ENCODE measurements at places on chromosomes 2 and 18.

GRCh38 chr18:48949050-48949605 lies 1.6 kb downstream of the SMAD7 start:
- no peak for DNase-seq

DNA sequence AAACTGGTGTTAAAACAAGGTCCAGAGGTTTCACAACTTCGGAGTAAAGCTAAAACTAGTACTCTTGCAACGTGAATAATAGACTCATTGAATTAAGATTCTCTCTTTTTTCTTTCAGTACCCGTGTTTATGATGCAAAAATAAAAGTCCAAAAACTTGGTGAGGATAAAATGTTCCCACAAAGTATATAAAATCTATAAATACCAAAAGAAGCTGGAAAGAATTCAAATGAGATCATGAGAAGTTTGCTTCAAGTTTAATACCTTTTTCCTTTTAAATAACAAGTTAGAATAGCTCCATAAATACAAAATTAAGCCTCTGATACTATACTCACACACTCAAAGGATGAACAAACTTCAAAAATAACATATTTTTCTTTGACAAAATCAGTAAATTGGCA lies 34.0 kb downstream of the METTL4 start:
- no peak for DNase-seq

DNA sequence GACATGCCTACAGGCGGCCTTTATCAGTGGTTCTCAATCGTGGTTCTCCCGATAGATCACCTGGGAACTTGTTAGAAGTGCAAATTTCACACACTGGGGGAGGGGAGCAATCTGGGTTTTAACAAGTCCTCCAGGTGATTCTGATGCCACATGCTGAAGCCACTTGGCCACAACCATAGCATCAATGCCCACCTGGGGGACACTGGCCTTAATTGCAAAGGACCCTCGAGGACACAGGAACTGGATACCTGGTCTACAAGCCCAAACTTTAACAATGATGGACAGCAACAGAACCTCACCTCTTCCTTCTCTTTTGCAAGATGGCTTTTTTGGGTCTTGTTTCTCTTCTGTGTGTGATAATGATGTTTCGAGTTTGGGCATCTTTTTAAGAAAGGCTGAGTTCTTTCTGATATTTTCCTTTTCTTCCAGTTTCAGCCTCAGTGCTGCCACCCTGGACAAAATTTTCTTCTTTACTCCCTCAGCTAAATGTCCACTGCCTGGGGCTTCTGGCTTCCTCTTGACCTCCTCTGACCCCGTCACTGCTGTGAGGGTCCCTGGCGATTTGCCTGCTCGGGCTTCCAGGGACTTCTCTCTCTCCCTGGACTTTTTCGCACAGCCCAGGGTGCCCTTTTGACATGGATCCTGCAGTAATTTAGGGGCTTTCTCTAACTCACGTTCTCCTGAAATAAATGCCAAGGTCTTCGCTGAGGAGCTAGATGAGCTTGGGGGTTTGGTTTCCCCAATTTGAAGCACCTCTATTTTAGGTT lies 94.2 kb downstream of the ALPK2 start:
- DNase-seq = no peak

GRCh38 chr18:63890237-63890949 lies 2.9 kb downstream of the SERPINB2 start:
- no peak for DNase-seq

DNA sequence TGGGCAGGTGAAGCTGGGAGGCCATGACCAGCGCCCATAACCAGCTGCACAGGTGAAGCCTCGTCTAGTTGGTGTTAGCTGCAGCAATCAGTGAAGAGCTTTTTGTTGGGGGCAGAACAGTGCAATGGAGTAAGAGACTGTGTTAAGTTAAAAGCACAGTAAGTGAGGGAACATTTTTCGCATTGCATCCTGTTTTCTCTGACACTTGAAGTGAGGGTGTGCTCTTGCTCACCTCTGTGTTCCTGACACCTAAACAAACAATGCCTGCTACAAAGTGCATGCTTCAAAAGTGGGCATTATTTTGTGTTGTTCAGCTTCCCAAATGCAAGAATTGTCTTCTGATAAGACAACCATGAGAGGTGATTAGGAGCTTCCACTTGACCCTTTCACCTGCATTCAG lies 324.0 kb upstream of the ACVR2A start:
- no peak for DNase-seq

GRCh38 chr18:33184175-33184574 lies 256.3 kb downstream of the CCDC178 start:
- no peak for DNase-seq

DNA sequence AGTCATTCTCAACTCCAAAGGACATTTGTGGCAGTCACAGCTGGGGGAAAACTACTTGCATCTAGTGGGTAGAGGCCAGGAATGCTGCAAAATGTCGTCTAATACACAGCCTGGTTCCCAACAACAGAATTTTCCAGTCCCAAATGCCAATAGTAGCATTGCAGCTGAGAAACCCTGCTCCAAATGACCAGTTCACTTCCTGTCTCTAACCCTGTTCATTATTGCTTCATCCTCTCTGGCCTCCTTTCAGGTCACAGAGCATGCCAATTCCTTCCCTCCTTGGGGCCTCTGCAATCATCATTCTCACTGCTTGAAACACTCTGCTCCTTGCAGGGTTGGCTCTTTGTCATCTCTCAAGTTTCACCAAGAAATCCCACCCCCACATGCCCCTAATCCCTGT lies 139.1 kb downstream of the IRS1 start:
- DNase-seq = no peak

DNA sequence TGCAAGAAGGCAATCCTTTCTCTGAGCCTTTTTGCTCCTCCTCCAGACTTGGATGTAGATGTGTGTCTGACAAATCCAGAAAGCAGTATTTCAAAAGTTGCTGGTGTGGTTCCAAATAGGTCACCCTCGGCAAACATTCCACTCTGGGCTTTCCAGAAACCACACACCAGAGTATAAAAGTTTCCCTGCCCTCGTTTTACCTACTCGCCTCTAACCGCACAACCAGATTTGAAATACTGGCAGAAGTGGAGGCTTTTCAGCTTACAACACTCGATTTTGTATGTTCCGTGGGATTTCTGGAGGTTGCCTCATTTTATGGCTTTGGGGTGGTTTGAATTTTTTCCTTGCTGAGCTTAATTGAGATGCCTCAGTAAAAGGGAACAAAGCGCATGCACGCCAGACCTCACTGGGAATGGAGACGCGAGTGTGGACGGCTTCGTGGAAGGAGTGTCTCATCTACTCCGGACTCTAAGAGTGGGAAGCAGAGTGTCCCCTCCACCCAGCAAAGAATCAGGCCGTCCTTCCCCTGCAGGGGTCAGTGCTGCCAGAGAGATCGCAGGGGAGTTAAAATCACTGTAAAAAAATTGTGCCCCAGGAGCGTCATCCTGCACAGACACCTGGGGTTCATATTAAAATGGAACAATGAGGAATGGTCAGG lies 44.0 kb upstream of the RPL31 start:
- DNase-seq = no peak

- DNase-seq = no peak
Observed at GRCh38 chr2:236036045-236036444, 132.1 kb downstream of the GBX2 start.

- no peak for DNase-seq
Observed at GRCh38 chr2:8328217-8328616, 353.6 kb upstream of the ID2 start.

DNA sequence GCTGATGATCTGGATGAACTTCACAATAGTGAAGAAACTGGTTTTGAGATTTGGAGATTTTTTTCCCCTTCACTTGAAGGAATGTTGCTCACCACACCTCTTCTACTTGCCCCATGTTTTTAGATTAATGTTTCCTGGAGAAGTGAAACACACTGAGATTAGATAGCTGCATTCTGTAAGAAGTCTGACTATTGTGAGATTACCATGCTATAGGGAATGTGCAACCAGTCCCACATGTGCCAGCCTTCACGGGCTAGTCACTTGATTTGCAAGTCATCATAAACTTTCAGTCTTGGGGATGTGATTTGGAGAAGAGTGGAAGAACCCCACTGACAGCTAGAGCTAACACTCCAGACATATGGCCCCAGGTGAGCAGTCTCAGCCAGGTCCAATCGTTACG lies 7.4 kb upstream of the CCNYL1 start:
- DNase-seq = no peak

DNA sequence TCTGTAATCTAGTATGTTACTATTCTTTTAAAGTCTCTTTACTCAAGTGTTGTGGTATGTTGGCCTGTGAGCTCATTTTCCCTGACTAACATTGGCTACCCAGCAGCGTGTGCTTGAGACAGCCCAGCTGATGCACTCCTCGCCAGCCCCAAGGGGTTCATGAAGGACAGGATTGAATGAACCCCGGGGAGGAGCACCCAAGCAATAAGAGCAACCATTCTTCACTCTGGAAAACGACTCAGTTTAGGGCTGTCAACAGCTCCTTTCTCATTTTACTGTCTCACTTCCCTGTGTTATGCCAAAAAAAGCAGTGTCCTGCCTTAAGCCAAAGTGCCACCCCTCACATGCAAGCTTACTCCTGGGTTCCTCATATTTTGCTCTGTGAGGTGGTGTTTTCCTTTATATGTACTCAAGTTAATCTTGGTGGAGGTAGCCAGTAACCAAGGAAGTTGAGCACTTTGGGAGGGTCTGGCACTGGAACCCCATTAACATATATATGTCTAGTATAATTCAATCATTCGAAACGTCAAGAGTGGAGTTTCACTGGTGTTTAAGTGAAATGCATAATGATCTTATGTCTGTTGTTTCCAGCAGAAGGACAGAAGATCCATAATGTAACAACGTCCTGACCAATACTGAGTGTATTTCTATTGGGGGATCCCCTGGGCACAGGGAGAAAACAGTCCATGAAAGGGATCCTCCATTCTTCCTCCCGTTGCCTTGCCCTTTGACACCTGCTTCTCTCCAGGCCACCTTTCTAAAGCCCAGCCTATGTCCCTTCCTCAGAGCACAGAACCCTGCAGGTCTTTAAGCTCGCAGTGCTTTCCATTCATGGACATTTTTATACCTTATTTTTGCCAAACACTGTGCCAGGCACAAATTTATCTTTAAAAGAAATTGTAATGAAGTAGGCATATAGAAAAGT lies 43.2 kb downstream of the ATIC start:
- DNase-seq = no peak

GRCh38 chr18:33898427-33898826 lies 320.4 kb downstream of the ASXL3 start:
- DNase-seq = no peak

DNA sequence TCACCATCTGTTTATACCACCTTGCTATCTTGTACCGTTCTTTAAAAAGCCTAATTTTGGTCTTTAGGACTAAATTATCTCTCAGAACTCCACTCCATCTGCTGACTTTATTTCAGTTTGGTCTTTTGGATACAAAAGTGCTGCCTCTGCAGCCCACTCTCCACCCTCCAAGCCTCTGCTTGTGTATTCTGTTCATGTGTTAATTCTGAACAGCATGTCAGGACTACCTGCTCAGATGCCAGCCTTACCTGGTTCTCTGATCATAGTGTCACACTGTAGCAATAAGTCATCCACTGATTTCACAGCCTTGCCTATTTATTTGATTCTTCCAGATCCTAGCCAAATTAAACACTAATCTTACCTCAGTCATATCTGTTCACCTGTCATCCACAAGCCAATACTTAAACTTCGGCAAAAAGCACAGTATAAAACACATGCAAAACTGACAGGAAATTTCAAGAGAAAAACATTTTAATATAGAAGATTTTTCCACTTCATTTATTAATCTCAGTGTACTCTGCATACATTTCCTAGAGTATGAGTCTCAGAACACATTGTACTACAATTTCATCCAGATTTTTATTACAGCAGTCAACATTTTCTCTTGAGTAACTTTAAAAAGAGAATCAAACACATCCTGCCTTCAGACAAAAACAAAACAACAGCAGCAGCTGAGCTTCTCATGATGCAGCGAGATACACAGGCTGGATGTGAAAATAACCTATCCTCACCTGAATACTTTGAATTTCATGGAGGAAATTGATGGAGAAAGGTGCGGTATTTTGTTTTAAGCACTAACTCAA lies 64.9 kb downstream of the PPP1R1C start:
- no peak for DNase-seq

GRCh38 chr2:182949052-182949451 lies 82.6 kb upstream of the FRZB start:
- no peak for DNase-seq

DNA sequence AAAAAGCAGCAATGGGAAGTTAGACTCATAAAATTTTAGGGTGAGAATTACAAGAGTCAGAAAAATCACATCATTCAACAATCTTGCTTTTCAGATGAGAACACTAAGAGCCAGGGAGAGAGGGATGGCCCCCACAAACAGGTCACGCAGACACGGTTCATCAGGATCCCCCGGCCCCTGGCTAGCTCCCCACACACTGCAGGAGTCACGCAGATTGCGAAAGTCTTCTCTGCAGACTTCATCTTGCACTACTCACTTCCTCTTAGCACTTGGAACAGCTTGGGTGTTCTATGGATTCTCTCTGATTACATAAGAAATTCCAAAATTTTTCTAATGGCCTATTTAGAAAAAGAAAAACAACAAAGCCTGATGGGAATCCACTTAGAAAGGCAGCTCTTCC lies 21.6 kb upstream of the SULT1C2 start:
- DNase-seq = no peak

GRCh38 chr2:201793631-201794030 lies 12.7 kb upstream of the CDK15 start:
- DNase-seq = no peak

- DNase-seq = no peak
Observed at GRCh38 chr2:219245899-219246230, 586 bp downstream of the STK16 start.

GRCh38 chr18:3612315-3612714 lies 162.3 kb downstream of the TGIF1 start:
- DNase-seq = no peak

- no peak for DNase-seq
Observed at GRCh38 chr2:30208453-30208852, 22.9 kb upstream of the LBH start.

DNA sequence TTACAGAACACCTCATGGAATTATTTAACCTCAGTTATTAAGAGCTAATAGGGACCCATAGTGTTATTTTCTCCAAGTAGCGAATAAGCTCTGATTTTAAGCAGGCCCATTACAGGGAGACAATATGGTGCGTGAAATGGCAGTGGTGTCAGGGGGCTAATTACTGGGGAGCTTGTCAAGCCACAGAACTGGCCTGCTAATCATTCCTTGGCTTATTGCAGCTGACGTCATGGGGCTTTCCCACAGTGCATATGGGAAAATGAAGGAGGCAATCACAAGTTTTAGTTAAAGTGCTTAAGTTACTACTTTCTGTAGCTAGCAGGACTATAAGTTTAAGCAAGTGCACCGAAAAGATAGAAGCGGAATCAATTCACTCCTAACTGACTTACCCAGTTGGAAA lies 262.5 kb downstream of the TGIF1 start:
- no peak for DNase-seq

Data from stimulated activated CD4-positive, alpha-beta T cell treated with anti-CD3 and anti-CD28 coated beads, Interleukin-2, amount 100 ng/mL, for 4 hours (primary cell).